ENCODE measurements at places on chromosomes 5 and 9.

DNA sequence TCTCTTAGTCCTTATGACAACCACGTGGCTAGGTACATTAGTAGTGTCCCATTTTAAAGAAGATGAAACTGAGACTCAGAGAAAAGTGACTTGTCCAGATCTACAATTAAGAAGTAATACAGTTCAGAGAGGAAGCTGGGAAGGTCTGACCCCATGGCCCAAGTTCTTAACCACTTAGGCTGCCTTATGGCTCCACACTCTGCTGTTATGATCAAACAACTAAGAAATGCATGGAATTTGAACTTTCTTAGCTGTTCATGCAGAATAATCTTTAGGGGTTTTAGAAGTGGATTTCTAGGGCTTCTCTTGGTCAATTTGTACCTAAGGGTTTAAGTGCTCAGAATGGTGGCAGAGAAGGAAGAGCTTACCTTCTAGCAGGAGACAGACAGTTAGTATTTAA, 128.0 kb upstream of the MSX2 start:
- no peak for DNase-seq

GRCh38 chr9:251398-251797, 36.7 kb downstream of the DOCK8 start:
- DNase-seq = no peak

DNA sequence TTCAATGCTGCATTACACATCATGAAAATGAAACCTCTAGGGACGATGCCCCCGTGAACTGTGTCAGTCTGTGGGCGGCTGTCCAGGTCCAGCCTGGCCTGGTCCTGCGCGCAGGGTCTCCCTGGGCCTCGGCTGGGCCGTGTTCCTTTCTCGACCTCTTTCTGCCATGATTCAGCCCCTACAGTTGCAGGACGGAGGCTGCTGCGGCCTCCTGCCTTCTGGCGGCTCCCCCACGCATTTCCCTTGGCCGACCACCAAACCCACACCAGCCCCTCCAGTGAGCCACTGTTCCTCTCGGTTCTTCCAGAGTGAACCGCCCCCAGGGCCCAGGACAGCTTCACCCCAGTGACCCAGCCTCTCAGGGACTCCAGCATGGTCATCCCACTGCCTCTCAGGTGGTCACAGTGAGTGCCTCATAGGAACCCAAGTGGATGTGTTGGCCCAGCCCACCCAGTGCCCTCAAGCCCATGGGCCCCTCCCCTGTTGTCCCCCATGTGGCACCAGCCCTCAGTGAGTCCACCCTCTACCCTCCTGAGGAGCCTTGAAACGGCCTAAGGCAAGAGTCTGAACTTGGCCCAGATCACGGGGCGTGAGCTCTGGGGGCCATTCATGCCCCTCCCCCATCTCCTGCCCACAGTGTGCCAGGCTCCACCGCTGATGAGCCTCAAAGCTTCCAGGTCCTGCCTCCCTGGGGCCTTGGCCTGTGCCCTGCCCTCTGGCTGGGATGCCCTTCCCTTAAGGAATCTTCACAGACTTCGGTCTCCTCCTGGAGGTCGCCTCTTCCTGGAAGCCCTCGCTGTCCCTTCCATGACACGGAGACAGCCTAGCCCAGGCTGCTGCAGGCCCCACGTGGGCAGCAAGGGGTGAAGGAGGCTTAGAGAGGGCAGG, 10.0 kb upstream of the CLIC3 start:
- no peak for DNase-seq

GRCh38 chr9:135146766-135147473, 59.5 kb downstream of the OLFM1 start:
- DNase-seq = no peak

GRCh38 chr5:96633820-96634219, 28.4 kb upstream of the CAST start:
- DNase-seq = no peak

- DNase-seq = no peak
Measured at GRCh38 chr5:125970631-125971307, 452.4 kb upstream of the GRAMD2B start.

DNA sequence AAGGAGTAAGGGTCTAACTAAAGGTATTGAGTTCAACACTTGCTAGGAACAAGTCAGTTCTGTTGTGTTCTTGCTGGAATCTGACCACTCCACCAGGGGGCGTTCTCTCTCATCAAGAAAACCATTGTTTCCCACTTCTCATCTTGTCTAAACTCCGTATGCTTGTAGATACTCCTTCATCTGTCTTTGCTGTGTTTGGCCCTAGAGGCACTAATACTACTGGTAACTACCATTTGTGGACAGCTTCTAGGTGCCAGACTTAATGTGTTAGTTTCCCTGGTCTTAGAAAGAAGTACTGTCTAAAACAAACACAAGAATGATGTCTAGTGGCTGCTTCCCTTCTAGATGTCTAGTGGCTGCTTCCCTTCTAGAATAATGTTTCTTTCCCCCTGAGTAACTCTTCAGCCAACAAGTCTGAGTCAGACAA, 18.7 kb upstream of the PTPDC1 start:
- peak; percentile 12 for DNase-seq

DNA sequence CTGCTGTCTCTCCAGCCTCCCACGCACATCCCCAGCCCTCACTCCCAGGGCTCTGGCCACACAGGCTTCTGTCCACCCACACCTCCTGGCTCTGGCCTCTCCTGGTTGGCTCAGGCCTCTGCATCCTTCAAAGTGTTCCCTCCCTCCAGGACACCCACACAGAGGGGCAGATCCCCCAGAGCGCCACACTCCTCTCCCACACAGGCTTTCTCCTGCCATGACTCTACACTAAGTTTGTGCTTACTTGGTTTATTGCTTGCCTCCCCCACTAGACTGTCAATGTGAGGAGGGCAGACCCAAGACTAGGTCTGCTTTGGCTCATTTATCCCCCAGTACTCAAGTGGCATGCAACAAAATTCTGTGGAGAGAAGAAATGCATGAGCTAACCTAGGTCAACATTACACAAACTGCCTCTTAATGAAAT, 67.0 kb upstream of the SPOCK1 start:
- no peak for DNase-seq

- no peak for DNase-seq
Measured at GRCh38 chr5:146048994-146049703, 56.2 kb downstream of the PLAC8L1 start.

Data from NCI-H187 (cell line).